ENCODE measurements at places on chromosomes 11 and 22.

DNA sequence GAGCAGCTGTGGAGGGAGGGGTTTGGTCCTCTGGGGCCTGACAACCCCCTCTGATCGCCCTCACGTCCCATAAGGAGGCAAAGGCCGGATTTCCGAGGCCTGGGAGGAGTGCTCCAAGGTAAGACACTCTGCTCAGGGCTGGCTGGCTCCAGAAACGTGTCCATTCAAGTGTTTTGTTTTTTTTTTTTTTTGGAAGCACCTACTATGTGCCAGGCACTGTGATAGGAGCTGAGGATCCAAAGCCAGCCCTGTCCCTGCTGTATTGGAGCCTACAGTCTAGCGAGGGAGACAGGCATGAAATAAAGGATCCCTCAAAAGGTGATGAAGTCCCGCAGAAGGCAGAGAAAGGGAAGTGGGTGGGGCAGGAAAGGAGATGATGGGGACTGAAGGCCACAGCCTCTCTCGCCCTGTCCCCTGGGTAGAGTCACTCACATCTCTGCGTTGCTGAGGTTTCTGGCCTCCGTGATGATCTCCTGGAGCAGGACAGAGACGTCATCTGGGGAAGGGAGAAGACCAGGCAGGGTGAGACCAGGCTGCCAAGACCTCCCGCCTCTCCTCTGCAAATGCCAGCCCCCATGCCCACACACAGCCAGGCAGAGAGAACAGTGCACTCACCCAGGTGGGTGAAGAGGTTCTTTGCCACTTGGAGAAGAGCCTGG, 89.2 kb downstream of the PDE2A start:
- no peak for DNase-seq

DNA sequence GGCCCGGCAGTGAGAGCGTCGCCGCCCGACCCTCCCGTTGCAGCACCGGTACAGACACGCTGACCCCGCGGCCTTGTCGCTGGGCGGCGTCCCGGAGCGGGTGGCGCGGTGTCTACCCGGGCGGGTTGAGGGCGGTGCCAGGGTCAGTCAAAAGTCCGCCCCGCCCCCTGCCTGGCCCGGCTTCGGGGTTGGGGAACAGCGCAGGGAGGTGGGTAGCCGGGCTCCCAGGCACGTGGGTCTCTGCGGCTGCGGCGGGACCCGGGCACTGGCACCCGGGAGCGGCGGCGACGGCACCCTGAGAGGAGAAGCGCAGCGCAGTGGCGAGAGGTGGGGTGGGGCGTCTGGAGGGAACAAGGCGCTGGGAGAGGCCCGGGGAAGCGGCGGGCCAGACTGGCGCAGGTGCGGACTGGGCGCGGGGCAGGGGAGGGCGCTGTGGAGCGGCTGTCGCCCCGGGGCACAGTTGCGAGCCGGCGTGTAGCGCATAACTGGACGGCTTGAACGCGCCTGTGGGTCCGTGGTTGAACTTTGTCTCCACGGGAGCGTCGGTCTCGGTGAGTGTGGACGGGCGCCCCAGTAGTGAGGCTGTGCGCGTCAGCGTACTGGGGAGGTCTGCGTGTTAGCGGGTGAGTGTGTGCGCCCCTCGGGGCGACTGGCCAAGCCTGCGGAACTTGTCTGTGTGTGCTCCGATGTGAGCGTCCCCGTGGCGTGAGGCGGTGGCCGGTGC, at the start of gene P2RY2:
TSS of gene P2RY2 (plus strand) at position 176 of the 724 bp plus-strand sequence. CDS start 15,879 bp downstream, outside the sequence.
- DNase-seq, result no peak

GRCh38 chr11:6402561-6402981, 12.3 kb downstream of the SMPD1 start:
- DNase-seq, result no peak

DNA sequence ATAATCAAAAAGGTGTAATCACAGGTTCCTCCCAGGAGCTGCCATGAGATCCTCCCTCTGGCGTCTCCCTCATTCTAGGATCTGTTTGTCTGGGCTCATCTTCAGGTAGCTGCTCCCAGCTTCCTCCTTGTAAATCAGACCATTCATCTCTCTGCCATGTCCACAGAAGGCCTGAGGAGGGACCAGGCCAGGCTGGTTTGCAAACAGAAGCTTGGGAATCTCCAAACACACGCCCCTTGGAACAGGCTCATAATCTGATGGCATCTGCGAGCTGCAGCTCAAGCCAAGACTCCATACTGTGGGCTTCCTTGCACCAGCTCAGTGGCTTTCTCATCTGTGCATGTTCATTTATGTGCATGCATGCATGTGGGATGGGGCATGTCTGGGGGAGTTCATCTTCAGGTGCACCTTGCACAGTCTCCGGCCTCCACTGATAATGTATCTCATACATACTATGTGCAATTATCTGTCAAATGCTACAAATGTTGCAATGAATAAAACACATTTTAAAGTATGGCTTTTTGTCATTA, 134.9 kb downstream of the NXPE2 start:
- DNase-seq, result no peak

DNA sequence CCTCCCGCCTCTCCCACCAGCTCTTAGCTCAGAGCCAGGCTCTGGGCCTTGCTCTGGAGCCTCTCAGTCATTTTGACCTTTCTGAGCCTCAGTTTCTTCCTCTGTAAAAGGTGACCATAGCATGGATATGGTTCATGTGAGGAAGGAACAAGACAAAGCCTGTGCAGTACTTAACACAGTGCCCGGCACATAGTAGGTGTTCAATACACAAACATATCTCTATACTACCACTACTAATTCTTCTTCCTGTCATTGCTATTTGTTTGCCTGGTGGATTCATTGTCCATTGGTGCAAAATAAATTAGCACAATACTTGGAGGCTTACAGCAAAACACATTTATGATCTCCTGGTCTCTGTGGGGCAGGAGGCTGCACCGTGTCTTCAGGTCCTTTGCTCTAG, 21.6 kb upstream of the MPPED1 start:
- no peak for DNase-seq

- DNase-seq, result no peak
These were observed 270.0 kb downstream of the SOX6 start for GRCh38 chr11:16086229-16086819.

- DNase-seq, result no peak
These were observed at the start of gene TCIRG1 for GRCh38 chr11:68038718-68039525. TCIRG1 (plus strand) TSS chr11:68039025; CDS start chr11:68041272, 2,247 bp downstream.

- DNase-seq, result no peak
These were observed 10.5 kb downstream of the SCN4B start for GRCh38 chr11:118142081-118142480.

DNA sequence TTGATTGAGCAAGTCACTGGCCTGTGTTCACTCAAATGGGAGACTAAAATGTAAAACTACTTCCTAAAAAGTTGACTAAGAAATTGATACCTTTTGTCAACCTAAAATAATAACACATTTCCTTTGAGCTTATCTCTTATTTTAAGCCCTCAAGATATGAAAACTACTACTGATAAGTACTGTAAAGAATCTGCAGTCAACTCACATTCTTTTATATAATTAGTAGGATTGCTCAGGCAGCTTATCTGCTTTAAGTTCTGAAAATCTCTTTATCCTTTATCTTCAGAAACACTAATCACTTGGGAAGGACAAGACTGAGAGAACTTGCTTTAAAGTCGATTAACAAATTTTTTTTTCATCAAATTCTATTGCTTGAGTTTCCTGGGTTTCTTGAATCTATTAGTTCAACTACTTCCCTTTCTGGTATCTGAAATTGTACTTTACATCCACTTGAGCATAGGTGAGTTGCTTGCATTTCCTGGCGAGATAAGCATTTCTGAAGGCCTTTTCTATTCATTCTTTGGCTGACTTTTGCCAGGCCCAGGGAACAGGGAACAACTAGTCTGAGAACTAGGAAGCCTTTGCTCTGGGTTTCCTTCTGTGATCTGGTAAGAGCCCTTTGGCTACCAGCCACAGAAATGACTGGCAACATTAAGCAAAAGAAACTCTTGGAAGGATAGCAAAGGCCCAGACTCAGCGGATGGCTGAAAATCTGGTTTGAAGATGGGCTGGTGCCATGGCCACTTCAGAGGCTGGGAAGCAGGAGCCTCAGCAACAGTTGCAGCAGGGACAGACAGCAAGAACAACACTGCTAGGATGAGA, 19.3 kb upstream of the CSRP3 start:
- no peak for DNase-seq
